ENCODE measurements at places on chromosomes 4 and X. TPM values are rescaled to one million over a fixed set of nuclear protein-coding genes. Genes with fewer than 3 reads are reported as not detected.
A peak's percentile ranks its signal among the peaks of the same experiment; 100 is the strongest.

- no peak for DNase-seq
- H3K4me3 ChIP-seq: no peak overlapping the region
- H3K36me3 ChIP-seq: peaks cover 6% of the 10 kb centered on the region
These were observed 94.6 kb downstream of the RASL11B start for GRCh38 chr4:52956691-52957090.

- peaks cover 17% of the 10 kb centered on the region for H3K36me3 ChIP-seq
- no peak for DNase-seq
- H3K4me1 ChIP-seq: peaks cover 25% of the 10 kb centered on the region
- H3K27ac ChIP-seq: no peak overlapping the region
- H3K4me3 ChIP-seq: no peak overlapping the region
These were observed 13.9 kb downstream of the TCEANC start for GRCh38 chrX:13666836-13667235.

GAGE10 gene
- total RNA-seq: not detected

- no peak overlapping the region for H3K27ac ChIP-seq
- DNase-seq: no peak
- peaks cover 7% of the 10 kb centered on the region for H3K27me3 ChIP-seq
These were observed 77.4 kb downstream of the COMMD8 start for GRCh38 chr4:47386146-47386545.

DNA sequence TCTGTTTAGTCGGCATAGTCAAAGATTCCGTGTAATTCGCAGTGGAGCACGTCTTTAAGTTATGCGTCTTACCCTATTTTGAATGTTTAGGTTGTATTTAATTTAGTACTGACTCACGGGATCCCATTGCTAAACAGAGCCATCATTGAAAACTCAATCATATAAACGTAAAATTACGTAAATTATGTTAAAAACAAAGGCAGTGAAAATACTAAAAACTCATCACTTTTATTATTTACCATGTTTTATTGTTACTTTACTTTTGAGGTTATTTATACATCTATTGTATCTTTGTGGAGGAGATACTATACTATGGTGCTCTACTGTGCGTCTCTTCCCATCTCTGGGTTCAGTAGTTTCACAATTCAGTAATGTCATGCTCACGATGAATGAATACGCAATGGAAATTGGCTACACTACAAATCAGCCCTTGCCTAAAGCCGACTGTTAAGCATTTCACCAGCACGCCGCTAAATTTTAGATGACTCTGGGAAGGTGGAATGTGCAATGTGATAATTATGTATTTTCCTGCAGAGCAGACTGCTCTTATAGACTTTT lies 944 bp downstream of the FUNDC2 start:
- H3K27ac ChIP-seq: peak overlapping the region; percentile 93
- peak; percentile 22 for DNase-seq
- peak overlapping the region; percentile 86 for H3K4me3 ChIP-seq
- H3K4me1 ChIP-seq: peaks cover 21% of the 10 kb centered on the region
- H3K36me3 ChIP-seq: peaks cover 2% of the 10 kb centered on the region

DNA sequence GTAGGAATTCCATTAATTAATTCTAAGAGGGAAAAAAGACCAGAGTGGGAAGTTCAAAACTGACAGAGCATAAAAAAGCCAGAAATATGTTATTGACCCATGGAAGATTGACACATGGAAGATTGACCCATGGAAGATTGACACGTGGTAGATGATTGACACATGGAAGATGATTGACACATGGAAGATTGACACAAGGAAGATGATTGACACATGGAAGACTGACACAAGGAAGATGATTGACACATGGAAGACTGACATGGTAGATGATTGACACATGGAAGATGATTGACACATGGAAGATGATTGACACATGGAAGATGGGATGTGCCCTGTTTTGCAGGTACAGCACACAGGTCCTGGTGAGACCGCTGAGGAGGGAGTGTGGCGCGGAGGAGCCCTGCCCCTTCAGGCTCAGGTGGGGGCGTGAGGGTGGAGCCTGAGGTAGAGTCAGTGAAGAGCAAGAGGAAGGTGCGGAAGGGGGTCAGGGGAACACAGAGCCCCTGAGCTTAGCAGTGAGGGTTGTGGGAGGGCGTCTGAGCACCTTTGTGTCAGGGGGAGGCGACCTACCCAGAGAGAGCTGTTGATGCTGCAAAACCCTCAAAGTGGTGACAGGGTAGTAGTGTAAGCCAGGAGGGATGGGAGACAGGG lies 15.8 kb upstream of the PDE6B start:
- H3K4me1 ChIP-seq: no peaks in the 10 kb centered on the region
- peaks cover 18% of the 10 kb centered on the region for H3K27me3 ChIP-seq
- H3K27ac ChIP-seq: no peak overlapping the region
- no peak for DNase-seq

DNA sequence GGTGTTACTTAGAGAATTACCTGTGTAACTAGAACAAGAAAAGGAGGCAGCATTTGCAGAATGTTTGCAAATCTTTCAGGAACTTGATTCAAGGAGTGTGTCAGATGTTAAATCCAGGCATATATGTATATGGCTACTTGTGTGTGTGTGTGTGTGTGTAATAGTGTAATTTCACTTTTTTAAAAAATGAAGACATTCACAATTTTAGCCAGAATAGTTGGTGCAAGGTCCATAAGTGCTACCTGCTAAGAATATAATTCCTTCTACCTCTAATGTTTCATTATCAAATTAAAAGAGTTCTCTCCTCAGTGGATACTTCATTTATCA lies 158.0 kb downstream of the PALLD start:
- H3K36me3 ChIP-seq: no peaks in the 10 kb centered on the region
- H3K4me1 ChIP-seq: peaks cover 4% of the 10 kb centered on the region
- no peak for DNase-seq
- H3K27me3 ChIP-seq: peaks cover 20% of the 10 kb centered on the region
- H3K4me3 ChIP-seq: no peak overlapping the region
- H3K27ac ChIP-seq: no peak overlapping the region

PPP1R3F gene
- total RNA-seq: 4.7 TPM

DNA sequence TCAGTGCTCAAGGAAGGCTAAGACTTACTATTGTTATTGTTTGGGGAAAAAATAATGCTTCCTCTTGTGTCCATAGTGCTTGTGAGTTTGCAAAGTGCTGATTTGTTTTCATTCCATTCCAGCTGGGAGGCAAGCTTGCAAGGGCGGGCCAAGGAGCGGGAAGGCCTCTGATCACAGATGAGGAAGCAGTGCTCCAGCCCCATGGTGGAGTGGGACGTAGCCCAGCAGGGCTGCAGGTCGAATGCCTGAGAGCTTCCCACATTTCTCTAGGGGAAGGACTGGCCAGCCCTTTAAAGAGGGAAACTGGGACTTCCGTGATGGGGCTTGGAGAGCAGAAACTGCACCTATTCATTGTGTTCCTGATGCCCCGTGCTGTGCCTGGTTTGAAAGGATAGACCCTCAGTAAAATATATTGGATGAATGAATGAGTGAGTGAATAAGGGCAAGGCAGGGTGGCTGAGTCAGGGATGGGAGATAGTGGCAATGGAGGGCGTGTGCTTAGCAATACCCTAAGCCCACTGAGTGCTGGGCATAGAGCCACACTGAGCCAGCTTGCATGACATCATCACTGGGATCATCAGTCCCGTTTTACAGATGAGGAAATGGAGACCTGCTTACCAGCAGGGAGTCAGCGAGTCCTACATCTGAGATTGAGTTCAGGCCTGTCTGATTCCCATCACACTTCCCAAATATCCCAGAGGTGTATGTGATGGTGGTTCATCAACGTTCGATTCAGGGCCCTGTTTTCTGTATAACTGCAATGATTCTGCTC lies 17.9 kb upstream of the NSG1 start:
- H3K36me3 ChIP-seq: peaks cover 1% of the 10 kb centered on the region
- no peaks in the 10 kb centered on the region for H3K27me3 ChIP-seq
- H3K4me1 ChIP-seq: no peaks in the 10 kb centered on the region
- DNase-seq: no peak
- no peak overlapping the region for H3K4me3 ChIP-seq
- no peak overlapping the region for H3K27ac ChIP-seq

GRCh38 chrX:112851806-112852205 lies 11.2 kb upstream of the AMOT start:
- H3K27me3 ChIP-seq: peaks cover 2% of the 10 kb centered on the region
- H3K4me1 ChIP-seq: peaks cover 7% of the 10 kb centered on the region
- DNase-seq: no peak
- no peak overlapping the region for H3K4me3 ChIP-seq

- no peak for DNase-seq
- no peaks in the 10 kb centered on the region for H3K36me3 ChIP-seq
- H3K27ac ChIP-seq: no peak overlapping the region
- no peak overlapping the region for H3K4me3 ChIP-seq
- H3K27me3 ChIP-seq: peaks cover 5% of the 10 kb centered on the region
- H3K4me1 ChIP-seq: no peaks in the 10 kb centered on the region
These were observed 114.3 kb upstream of the CCSER1 start for GRCh38 chr4:90012918-90013317.

MBNL3 gene
- total RNA-seq: 15.3 TPM

- peaks cover 7% of the 10 kb centered on the region for H3K27me3 ChIP-seq
- no peak for DNase-seq
- H3K4me1 ChIP-seq: no peaks in the 10 kb centered on the region
These were observed 8.8 kb downstream of the NHSL2 start for GRCh38 chrX:71919431-71919830.

DNA sequence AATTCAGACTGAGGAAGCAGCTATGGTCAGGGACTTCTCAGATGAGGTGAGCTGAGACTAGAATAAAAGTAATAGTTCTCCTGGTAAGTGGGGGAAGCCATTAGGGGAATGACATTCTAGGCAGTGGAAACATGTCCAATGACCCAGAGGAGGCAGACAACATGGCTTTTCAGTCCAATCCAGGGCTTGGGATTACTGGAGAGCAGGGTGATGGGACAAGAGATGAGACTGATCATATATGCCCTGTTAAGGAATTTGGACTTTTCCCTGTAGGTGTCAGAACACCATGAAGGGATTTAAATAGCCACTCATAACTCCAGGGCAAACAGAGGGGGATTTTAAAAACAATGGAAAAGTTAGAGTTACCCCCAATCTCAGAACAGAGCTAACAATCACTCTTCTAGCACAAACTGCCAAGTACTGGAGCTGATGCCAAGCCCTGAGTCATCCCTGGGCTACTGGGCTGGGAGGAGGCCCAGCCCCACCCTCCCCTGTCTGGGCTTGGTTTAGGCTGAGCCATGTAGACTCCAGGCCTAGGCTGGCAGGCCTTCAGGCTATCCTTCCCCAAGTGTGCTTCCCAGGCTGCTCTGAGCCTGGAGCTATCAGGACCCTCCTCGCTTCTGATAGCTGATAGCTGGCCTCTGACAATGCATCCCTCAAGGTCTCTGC lies 22.7 kb upstream of the MSN start:
- H3K27me3 ChIP-seq: no peaks in the 10 kb centered on the region
- no peaks in the 10 kb centered on the region for H3K36me3 ChIP-seq
- peak; percentile 49 for DNase-seq
- H3K4me3 ChIP-seq: no peak overlapping the region

Measured in activated CD4-positive, alpha-beta T cell treated with anti-CD3 and anti-CD28 coated beads for 36 hours (primary cell).